Fibroblast of skin of scalp (primary cell): ENCODE measurements at places on chromosomes 4 and X.

DNA sequence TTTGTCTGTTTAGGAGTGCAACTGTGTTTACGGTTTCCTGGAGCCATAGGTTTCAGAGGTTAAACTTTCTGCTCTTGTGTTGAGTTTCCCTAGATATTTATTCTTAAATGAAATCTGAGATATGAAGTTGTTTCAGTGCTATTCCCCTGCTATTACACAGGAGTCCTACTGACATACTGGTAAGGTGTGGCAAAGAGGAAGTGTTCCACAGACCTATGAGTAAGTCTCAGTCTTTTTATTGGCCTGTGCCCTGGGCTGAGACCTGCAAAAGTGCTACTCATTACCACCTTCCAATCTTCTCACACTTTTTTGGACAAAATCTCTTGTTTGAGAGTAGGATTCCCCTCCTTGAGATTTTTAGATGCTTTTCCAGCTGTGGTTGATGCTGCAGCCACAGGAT lies 35.6 kb upstream of the MAGEA8 start:
- DNase-seq, result no peak

DNA sequence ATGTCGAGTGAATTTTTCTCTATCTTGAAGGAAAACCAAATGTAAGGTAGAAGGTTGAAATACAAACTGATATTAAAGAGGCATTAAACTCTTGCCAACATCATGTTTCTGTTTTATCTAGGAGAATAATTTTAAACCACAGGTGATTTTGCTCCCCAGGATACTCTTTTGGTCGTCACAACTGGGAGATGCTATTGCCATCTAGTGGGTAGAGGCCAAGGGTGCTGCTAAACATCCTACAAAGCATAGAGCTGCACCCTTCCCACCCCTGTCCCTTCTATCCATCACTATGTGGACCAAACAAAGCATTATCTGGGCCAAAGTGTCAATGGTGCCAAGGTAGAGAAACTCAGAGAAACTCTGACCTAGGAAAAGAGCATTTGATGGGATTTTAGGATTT lies 154.6 kb upstream of the MAGEB2 start:
- no peak for DNase-seq

DNA sequence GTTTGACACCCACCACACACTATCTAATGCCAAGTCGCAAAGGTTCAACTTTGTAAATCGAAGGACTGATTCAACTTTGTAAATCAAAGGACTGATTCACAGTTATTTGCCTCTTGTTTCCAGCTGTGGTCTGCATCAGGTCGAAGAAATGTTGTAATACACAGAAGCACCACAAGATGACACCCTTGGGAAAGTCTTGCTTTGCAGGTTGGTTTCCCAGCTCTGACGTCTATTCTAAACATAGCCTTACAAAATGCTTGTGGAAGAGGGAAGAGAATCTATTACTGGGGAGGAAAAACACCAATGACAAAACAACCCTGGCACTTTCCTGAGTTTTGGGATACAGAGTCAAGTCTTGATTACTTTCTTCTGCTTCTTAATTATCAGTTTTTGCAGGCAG lies 35.3 kb downstream of the SUPT20HL1 start:
- DNase-seq, result peak; percentile 66

- DNase-seq, result no peak
Measured at GRCh38 chr4:5545271-5545670, 163.1 kb downstream of the EVC2 start.

- no peak for DNase-seq
Measured at GRCh38 chr4:89365776-89366175, 58.2 kb upstream of the GPRIN3 start.

GRCh38 chr4:169348541-169348940 lies 77.8 kb upstream of the SH3RF1 start:
- DNase-seq, result no peak

- no peak for DNase-seq
Measured at GRCh38 chr4:25914670-25915352, 791 bp downstream of the SMIM20 start.

DNA sequence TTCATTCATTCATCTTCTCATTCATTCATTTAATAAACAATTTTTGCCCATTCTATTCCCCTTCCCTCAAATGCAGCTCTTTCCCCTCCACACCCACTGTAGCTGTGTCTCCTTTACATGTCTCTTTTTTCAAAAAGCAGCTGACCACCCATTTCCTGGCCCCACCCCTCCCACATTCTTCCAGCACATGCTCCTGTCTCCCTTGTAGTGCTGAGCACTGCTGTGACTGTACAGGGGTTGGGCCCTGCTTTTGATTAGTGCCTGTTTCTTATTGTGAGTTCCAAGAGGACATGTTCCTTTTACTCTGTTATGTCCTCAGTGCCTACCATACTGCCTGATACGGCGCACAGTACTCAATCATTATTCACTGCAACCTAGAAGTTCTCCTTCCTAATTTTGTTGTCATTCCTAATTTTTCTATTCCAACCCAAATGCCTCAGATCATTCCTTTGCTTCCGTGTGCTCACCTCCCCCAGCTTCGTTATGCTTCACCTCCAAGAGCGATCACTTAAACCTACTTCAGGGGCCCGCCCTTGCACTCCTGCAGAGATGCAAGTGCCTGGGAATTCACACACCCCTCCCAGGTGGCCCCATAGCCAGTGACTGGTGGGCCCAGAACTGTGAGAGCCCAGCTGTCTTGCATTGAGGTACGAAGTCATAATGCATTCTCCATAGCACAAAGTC lies 152.2 kb downstream of the STK32B start:
- DNase-seq, result peak; percentile 71

DNA sequence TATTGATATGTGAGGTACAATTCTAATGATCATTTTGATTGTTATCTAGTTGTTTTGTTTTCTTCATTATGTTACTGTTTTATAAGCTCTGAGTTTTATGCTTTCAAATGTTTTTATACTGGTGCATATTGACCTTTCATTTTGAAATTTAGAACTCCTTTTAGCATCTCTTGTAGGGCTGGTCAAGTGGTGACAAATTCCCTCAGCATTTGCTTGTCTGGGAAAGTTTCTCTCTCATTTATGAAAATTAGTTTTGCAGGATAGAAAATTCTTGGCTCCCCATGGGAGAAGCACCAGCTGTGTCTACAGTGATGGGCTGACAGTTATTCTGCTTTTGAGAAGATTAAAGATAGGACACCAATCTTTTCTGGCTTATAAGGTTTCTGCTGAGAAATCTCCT lies 105.3 kb upstream of the SPRY1 start:
- no peak for DNase-seq

DNA sequence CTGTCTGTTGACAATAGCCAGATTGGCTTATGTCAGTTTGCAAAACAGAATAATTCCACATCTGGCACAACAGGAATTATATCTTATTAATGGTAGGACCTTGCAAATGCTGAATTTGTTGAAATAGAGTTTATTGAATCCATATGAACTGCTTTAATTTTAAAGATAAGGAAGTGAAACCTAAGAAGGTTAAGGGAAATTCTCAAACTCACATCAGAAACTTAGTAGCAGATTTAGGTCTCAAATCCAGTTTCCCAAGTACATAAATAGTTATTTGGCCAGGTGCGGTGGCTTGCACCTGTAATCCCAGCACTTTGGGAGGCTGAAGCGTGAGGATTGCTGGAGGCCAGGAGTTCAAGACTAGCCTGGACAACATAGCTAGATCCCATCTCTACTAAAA lies 117.1 kb downstream of the HNRNPD start:
- no peak for DNase-seq

DNA sequence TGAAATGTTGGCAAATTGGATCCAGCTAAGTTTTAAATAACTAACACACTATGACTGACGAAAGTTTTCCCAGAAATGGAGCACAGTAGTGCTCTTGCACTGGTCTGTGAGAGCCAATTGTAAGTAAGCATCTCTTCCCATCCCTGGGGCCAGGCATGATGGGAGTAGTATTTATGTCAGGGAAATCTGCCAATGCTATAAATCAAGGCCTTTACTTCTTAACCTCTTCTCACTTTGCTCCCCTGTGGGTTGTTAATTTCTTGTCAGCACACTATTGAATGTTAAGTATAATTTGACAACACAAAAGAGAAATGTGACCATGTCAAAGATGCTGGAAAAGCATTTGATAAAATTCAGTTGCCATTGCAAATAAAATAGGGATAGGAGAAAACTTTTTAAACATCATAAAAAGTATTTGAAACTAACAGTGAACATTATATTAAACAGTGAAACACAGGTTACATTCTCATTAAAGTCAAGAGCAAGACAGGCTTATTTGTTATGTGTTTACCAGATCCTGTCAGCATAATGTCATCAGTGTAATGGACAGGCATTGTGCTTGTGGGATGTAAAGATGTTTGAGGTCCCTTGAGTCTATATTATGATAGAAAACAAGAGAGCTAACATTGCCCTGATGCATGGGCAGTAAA lies 5.0 kb downstream of the F8A1 start:
- no peak for DNase-seq

- peak; percentile 95 for DNase-seq
Measured at GRCh38 chr4:86032476-86033022, 327.3 kb downstream of the MAPK10 start.

DNA sequence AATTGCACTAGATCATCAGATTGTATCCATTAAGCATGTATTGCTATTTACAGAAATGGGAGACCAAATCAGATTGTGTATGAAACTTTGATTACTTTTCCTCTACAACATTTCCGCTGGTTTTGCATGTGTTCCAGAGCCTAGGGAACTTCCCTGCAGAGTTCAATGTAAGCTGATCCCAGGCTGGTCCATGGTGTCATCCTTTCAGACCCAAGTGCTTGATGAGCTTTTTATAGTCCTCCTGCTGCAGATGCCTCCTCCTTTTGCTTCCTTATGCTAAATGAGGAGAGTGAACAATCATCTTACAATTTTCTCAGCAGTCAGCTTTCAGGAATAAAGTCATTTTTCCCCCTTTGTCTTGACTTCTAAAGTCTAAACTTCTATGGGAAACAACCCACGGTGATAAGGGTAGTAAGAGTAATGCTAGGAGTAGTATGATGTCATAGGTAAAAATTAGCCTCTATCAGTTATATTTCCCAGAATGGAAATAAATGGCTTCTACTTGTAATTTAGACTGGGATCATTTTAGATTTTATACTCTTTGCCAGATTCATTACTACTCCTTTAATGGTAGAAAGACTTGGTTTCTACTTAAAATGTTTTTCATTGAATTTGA lies 55.1 kb upstream of the SLC4A4 start:
- DNase-seq, result no peak
